ENCODE measurements at places on chromosomes 2 and 18.

- no peak for DNase-seq
Observed at GRCh38 chr18:13235421-13235831, 16.9 kb downstream of the LDLRAD4 start.

- DNase-seq: no peak
Observed at GRCh38 chr18:9993521-9994025, 79.8 kb downstream of the VAPA start.

DNA sequence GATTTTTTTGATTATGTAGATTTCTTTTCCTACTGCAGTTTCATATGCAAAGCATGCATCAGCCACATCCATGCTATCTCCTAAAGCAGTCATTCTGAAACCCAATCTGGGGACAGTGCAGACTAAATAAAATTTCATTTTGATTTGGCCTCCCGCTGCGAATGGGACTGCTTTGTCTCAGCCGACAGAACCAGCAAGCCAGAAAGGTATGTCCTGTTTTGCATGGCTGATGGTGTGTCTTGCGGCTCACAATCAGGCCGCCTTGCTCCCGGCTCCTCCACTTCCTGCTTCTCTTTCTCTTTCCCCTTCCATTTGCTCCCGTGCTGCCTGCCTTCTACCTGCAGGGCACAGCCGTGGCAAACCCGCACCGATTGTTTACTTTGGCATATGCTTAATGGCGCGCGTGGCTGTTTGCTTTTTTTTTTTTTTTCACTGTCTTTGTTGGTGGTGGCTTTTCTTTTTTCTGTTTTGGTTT, 419.6 kb upstream of the POU3F3 start:
- DNase-seq: peak; percentile 42

DNA sequence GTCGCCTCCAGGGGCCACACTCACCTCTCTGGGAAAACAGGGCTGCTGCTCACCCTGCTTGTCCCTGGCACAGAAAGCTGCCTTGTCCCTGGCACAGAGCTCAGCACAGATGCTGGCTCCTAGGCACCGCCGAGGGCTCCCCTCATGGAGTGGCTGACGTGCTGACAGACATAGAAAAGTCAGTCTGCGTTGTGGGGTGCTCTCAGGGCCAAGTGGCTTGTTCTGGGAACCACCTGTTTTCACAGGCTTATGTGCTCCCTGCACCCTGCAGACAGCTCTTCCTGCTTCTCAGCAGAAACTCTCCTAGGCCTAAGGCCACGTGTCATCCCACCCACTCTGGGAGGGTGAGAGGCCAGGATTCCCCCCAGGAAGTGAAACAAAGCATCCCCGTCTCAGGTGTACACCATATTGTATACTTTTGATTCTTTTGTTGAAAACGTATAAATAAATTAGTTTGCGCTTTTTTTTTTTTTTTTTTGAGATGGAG, 84.7 kb upstream of the TMEM200C start:
- DNase-seq: no peak

GRCh38 chr18:37107748-37108522, 279.0 kb downstream of the KIAA1328 start:
- DNase-seq: no peak

- no peak for DNase-seq
Observed at GRCh38 chr2:39608686-39609441, 56.9 kb upstream of the TMEM178A start.

DNA sequence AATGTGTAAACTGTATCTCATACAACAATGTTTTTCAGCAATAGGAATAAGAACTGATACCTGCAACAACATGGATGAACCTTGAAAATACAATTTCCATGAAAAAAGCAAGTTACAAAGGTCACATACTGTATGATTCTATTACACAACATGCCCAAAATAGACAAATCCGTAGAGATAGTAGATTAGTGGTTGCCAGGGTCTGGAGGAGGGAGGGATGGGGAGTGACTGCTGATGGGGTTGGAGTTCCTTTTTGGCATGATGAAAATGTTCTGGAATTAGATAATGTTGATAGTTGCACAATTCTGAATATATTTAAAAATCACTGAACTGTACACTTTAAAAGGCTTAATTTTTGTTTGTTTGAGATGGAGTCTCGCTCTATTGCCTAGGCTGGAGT, 33.8 kb downstream of the UBXN4 start:
- no peak for DNase-seq

- DNase-seq: no peak
Observed at GRCh38 chr2:104371087-104371781, 482.7 kb upstream of the POU3F3 start.

- DNase-seq: peak; percentile 66
Observed at GRCh38 chr2:24421668-24422067, 61.3 kb upstream of the ITSN2 start.

DNA sequence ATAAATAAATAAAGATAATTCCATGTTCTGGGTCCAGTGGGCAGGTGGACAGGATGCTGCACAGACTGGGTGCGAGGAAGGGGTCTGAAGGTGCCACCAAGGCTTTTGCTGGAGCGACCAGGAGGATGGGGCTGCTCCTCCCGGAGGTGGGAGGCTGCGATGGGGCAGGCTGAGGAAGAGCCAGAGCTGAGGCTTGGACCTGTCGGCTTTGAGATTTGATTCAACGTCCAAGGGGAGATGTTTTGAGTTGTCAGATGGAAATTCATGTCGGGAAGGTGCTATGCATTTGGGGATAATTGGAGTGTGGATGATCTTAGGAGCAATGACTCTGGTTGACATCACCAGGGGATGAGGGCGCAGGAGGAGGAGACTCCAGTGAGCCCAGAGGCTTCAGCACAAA, 11.7 kb downstream of the ALLC start:
- no peak for DNase-seq

- no peak for DNase-seq
Observed at GRCh38 chr2:101080211-101081068, 70.7 kb downstream of the TBC1D8 start.

- no peak for DNase-seq
Observed at GRCh38 chr2:102366406-102367112, 11.0 kb downstream of the IL18R1 start.

- no peak for DNase-seq
Observed at GRCh38 chr2:149070681-149071320, 32.3 kb downstream of the LYPD6B start.

DNA sequence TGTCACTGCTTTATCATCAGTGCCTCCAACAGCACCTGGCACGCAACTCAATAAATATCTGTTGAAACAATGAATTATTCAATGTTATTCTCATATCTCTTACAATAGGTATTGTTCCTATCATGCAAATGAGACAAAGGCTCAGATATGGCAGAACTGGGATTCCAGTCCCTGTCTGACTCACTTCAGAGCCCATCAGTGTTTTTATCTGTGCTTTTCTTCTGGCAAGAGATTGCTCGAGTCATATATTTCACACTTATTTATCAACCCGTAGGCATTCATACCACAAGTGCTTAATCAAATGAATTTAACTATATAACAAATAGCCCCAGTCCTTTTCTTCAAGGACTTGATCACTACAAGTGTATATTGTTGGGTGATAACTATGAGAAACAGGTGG, 76.4 kb upstream of the TSPYL6 start:
- no peak for DNase-seq

DNA sequence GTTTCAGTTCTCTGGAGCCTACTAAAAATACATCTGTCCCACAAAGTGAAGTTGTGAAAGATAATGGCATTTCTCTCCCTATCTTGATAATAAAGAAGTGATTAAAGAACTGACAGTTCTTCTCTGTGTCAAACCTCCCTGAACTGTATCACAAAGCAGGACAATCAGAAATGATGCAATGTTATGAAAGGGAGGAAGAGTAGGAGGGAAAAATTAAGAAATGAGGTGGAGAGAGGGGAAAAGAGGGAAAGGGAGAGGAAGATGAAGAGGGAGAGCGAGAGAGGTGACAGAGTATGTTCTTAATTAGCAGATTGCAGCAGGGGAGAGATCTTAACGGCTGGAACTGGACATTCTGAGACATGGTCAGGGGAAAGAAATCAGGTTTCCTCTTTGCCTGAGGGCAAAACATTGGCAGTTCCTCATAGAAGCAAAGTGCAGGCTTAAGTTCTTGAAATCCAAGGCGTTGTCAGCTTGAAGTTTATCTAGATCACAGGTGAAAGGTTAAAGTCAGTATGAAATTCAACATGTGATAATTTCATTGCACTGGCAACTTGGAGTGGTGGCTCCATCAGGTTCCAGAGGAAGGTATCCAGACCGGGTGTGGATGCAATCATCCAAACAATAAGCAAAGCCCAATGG, 54.6 kb downstream of the RDH14 start:
- DNase-seq: no peak

GRCh38 chr2:54545702-54546450, 89.7 kb downstream of the SPTBN1 start:
- DNase-seq: no peak

DNA sequence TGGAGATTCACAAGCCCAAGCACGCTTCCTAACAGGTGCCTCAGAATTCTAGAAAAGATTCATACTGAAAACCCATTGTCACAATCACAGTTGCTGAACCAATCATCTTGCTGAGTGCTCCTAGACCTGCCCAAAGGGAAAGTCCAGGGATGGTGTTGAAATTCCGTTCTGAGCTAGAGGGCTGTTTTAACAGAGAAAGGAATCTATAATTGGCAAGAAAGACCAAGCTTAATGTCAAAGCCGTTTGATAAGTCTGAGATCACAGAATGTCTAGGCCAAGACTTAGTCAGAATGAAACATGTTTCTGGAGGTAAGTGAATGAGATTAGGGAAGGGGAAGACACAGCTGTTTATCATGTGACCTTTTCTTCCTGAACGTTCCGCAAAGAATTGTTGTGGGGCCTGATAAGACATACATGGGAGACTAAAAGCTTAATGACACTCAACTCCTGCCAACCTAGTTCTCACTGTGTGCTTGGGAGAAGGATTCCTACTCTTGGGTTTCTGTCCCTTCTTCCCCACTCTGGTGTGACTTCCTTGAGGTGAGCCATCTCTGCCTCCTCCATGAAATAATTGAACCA, 27.5 kb downstream of the PMAIP1 start:
- DNase-seq: no peak

- no peak for DNase-seq
Observed at GRCh38 chr2:20222014-20222768, 2.7 kb downstream of the SDC1 start.

GRCh38 chr2:239305222-239305575, 95.6 kb downstream of the HDAC4 start:
- no peak for DNase-seq

DNA sequence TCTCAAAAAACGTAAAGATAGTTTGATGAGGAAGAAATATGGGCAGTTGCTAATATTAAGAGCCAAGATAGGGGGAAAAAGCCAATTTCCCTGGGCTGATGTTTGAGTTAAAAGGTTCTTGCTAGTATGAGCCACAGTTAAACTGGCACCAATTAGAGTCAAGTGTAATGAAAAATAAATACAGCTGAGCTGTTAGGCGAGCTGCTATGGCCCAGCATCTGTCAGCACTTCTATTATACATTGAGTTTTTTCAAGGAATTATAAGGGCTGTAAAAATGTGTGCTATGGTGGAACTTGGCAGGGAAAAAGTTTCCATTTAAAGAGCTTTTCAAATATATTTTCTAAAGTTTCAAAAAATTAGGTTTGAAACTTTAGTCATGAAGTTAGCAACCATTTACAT, 279.6 kb downstream of the CYRIA start:
- no peak for DNase-seq

- DNase-seq: no peak
Observed at GRCh38 chr2:150134223-150134857, 353.1 kb downstream of the RND3 start.

DNA sequence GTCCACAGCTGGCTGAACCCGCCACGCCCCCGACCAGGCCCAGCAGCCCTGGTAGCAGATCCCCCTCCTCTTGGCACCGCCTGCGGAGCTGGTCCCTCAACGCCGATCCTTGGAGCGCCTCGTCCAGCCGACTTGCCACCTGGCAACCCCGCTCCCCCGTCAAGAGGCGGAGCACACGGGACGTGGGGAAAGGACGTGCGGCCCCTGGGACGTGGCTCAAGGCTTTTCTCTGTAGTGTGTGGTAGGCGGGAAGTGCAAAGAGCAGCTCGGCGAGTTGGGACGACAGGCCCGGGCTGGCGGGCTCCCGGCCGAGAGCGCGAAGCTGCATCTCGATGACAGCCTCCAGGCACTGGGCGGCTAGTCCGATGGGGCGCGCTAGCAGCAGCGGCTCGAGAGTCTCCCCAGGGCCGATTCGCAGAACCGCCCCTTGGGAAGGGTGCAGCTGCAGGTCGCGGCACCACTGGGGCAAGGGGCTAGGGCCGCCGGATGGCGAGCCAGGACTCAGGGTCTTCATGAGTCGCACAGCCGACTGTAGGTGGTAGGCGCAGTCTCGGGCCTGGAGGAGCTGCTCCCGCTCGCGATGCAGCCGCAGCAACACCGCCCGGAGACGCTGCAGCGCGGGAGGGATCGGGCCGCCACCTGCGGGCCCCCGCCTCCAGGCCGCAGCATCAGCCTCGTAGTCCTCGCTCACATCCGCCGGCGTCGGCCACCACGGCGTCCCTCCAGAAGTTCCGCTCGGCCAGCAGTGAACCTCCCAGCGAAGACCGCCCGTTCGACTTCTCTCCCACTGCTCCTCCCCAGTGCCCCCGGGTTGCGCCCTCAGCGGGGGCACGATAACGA, 617 bp downstream of the CCDC142 start:
- DNase-seq: no peak

GRCh38 chr2:188196343-188197008, 95.2 kb upstream of the GULP1 start:
- DNase-seq: no peak

DNA sequence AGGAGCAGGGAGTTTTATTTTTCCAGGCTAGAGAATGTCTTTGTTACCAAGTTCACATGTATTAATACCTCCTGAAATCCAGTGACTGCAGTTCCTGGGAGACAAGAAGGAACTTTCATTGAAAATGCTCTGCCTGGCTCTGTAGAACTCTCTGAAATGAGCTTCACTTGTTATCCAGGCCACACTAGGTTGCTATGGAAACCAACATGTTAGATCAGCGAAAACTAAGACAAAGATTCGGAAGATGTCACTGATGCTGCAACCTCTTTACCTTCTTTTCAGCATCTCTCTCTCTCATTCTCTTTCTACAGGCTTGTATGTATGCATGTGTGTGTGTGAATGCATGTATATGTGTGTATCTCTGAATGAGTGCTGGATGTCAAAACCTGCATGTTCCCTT, 218.5 kb downstream of the TRIB2 start:
- DNase-seq: no peak

GRCh38 chr2:44840503-44840850, 101.0 kb upstream of the SIX3 start:
- DNase-seq: no peak

GRCh38 chr2:65826567-65826966, 394.2 kb upstream of the SPRED2 start:
- no peak for DNase-seq

DNA sequence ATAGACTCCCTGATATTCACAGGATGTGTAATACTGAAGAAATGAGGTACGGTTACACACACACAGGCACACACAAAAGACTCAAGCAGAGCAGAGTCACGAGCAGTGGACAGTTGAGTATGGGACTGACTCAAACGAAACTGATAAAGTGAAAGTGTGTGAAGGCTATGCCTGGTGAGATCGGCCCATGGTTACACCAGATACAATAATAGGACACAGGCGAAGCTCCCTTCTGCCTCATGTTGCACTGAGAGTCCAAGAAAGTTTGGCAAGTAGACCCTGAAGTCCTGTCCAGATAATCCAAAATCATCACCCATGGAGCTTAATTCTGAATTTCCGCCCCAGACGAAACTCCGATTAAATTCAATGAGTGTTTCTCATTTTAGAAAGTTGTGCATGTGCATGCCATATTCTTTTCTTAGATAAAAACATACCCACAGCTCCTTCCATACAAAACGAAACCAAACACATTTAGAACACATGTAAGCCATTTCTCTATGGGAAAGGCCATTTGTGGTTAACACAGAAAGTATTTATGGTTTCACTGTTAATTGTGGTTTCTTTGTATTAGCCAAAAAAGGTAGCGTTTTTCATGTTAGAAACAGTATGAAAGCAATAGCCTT, 567.6 kb downstream of the PLCL1 start:
- no peak for DNase-seq
